ENCODE measurements at places on chromosomes 5 and 9.

GRCh38 chr5:95620870-95621838 lies 1.3 kb downstream of the GPR150 start:
- DNase-seq, result no peak

DNA sequence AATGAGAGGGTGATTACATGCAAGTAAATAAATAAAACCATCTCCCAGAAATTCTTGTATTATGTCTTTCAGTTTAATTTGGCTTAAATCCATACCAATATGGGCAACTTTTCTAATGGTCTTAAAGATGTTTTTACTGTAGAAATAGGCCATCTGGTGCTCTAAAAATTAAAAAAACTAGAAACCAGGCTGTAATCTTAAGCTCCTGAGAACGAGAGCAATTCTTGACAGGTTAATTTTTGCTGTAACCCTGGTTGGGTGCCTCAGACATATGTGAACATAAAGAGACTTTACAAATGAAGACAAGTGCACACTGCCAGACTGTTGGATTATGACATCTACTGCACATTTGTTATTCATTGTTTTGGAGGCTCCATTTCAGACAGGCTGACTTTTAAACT lies 246.8 kb upstream of the DAB2 start:
- no peak for DNase-seq

- no peak for DNase-seq
These were observed 34.0 kb downstream of the PTPN3 start for GRCh38 chr9:109463924-109464625.

GRCh38 chr5:150625164-150625535 lies 15.3 kb upstream of the SYNPO start:
- no peak for DNase-seq

DNA sequence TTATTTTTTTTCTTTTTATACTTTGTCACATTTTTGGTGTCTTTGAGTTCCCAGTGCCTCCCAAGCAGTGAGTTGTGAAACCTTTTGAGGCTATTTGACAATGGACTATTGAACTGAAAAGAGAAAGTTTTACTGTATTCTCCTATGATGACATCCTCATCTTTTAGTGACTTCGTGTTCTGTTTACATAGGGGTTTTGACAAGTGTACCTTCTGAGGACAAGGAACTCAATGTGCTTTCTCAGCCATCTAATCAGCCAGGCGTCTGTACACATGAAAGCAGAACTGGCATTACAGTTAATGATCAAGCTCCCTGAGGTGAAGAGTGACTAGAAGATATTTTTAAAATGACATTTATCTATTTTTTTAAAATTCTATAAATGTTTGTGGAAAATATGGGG lies 175.5 kb downstream of the ANXA1 start:
- no peak for DNase-seq

GRCh38 chr9:77853716-77854115 lies 177.9 kb downstream of the GNAQ start:
- no peak for DNase-seq
